Stimulated activated CD4-positive, alpha-beta T cell treated with anti-CD3 and anti-CD28 coated beads, Interleukin-12 subunit alpha, Interleukin-12 subunit beta, amount 100 ng/mL, for 4 hours (primary cell): ENCODE measurements at places on chromosomes 4 and X.
A peak's percentile ranks its signal among the peaks of the same experiment; 100 is the strongest.

DNA sequence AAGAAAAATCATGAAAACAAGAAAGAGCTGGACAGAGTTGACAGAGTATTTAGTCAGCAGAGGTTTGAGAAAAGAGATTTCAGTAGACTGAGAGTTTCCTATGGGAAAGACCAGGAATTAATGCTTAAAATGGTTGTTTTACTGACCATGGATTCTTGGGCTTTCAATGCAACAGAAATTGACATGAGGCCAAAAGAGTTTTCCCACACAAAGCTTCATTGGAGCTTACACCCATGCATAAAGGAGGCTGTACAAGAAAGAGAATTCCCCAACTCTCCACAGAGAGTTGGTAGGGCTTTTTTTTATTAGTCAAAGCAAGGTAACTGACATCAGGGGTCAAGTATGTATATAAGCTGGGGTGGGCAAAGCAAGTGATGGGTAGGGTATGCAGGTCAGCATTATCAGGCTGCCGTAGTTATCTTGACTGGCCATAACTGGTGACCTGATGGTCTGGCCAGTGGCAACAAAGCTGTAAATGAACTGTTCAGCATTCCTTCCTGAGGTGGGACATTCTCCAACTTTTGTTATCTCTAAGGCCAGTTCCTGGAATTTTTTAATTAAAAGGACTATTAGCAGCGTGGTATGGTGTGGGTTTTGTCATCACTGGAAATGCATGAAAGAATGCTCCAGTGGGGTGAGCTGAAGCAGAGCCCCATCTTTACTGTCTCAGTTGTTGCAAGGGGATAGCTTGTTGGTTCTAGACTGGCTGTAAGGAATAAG, 117.0 kb downstream of the ADAM29 start:
- no peak for DNase-seq

GRCh38 chr4:170248029-170248428, 158.3 kb upstream of the AADAT start:
- DNase-seq, result no peak

GRCh38 chr4:185700048-185700447, 111.9 kb downstream of the SORBS2 start:
- no peak for DNase-seq

DNA sequence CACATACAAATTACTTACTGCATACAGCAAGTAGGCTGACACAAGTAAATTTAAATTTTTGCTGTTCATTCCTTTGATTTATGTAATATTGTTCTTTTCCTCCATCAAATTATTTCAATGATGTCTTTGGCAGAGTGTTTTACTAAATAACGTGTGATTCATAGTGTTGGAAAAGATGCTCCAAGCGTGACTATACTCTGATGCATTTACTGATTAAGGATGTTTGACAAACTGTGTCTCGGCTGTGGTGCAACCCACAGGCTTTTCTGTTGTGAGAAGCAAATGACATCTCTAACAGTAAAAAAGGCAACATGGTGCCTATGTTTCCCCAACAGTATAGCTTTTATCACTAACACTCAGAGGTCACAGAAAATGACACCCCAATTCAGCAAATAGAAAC, 540.9 kb downstream of the PPP4R3C start:
- no peak for DNase-seq

DNA sequence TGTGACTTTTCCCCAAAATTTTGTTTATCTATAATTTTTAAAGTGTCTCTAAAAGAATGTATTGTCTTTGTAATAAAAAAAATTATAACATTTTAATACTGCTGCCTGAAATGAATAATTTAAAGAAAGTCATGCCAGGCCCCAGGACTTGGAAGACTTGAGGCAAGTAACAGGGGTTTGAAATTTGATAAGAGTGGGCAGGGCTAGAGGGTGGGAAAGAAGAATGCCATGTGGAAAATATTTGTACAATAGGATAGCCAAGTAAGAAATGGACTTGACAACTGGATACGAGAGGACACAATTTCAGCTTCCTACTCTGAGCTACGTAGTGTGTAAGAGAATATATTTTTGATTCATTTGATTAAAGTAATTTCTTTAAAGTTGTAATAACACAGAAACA, 36.9 kb upstream of the ANKRD50 start:
- DNase-seq, result no peak

GRCh38 chr4:100651499-100652175, 133.8 kb upstream of the EMCN start:
- DNase-seq, result no peak

DNA sequence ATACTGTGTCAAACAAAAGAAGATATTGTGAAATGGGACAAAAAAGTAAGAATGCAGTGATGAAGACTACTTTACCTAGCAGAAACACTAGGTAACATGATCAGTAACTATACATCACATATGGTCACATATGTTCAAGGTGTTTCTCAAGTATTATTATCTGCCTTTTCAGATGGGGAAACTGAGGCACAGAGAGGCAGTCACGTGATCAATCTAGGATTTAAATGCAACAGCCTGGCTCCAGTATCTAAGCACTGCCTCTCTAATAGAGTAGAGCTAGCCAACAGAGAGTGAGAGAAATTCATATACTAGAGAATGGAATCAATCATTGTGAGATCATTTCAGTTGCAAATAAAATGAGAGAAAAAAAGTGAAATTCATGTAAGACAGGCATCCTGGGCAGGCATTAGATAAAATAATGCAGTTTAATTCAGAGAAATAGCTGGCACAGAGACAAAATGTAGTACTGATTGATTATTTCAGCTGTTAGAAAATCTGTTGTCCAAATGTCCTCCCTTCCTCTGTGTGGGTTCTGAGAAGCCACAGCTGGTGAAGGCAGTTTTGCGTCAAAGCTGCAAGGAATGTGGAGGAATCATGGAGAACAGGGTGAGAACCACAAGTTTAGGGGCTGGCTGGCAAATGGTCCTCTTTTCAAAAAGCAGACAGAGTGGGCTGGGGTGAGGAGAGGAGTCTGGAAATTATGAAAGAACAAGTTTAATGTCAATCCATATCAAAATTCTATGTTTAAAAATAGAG, 26.0 kb downstream of the SMIM43 start:
- no peak for DNase-seq

GRCh38 chr4:56261027-56261426, 126.3 kb downstream of the AASDH start:
- DNase-seq, result peak; percentile 38

DNA sequence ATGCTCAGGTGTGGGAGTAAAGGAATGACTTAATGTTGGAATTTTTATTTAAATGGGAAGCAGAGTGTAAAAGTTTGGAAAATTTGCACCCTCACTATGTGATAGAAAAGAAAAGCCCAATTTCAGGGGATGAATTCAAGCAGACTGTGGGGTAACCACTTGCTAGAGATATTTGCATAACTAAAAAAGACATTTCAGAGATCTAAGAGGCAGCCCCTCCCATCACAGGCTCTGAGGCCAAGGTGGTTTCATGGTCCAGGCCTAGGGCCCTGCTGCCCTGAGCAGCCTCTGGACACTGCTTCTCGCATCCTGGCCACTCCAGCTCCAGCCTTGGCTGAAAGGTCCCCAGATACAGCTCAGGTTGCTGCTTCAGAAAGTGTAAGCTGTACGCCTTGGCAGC, 5.9 kb upstream of the XPNPEP2 start:
- DNase-seq, result no peak

GRCh38 chr4:41120297-41121217, 93.8 kb downstream of the APBB2 start:
- DNase-seq, result no peak

- DNase-seq, result no peak
These were observed 7.1 kb downstream of the SLC25A31 start for GRCh38 chr4:127737295-127737694.

- no peak for DNase-seq
These were observed 21.0 kb upstream of the PCYT1B start for GRCh38 chrX:24668111-24668510.

- DNase-seq, result no peak
These were observed 139.8 kb downstream of the CLCN4 start for GRCh38 chrX:10296576-10296975.

DNA sequence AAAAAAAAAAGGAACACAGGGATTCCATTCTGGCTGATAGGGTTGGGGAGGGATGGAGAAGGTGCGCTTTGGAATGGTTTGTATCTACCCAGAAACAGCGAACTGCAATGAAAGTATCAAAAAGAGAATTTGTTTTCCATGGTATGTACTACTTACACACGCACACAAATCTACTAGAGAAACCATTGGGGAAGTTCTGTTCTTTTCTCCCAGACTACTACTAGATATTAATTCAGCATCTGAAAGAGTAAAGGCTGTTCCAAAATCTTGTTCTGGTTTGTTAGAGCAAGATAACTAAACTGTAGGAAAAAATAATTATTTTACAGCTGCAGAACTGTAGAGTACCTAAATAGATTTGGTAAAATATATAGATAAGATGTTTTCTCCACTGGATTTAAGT, 118.4 kb downstream of the CBR4 start:
- no peak for DNase-seq

- no peak for DNase-seq
These were observed 9.7 kb upstream of the RAB28 start for GRCh38 chr4:13493793-13494192.

DNA sequence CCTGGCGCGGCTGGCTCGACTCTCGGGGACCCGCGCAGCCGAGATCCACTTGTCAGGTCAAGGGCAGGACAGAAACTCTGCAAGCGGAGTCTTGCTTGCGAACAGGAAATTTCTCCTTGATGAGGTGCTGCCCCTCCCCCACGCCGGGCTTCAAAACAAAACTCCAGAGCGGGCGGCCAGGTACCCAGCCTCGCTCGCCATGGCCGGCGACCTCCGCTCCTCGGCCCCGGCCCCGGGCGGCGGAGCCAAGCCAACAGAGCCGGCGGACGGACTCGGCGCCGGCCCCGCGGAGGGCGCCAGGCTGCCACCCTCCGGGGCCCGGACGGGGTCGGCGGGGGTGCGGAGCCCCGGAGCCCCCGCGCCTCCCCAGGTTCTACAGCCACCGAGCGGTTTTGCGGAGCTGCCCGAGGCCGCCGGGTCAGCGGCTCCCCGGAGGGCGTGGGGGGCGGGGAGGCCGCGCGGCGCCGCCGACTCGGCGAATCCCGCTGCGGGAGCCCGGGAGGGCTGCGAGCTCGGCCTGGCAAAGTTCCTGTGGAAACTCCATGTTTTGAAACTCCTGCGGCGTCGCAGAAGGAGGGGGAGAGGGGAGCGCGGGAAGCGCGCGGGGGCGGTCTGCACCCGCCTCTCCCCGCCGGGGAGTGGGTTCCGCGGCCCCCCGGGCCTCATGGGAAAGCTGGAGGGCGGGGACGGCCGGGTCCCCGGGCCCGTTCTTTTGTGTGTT, 11.7 kb upstream of the BCOR start:
- no peak for DNase-seq

DNA sequence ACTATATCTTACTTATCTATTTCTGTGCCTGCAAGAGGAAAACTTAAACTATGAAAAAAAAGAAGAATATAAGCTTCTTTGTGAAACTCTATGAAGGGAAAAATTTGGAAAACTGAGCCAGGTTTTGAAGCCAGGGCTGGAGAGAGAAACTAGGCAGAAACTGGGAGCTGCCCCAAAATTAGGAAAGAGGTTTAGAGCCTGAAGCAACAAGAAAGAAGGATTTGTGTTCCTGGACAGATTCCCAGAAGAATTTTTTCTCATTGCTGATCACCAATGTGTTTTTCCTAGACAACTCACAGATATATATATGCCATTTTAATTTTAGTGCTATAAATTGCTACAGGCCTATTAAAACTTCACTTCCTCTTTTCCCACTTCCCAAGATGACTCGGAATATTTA, 245.0 kb upstream of the GEMIN8 start:
- no peak for DNase-seq

DNA sequence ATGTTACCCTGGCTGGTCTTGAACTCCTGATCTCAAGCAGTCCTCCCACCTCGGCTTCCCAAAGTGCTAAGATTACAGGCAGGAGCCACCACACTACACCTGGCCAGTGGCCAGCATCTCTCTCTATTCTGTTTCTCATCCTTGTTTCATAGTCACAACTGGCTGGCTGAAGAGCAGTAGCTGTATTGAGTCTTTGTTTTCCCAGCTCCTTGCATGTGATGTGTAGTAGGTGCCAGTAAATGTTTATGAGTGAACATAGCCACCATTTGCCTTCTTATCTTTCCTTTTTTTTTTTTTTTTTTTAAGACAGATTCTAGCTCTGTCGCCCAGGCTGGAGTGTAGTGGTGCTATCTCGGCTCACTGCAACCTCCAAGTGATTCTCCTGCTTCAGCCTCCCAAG, 23.6 kb downstream of the NUDT9 start:
- DNase-seq, result no peak

DNA sequence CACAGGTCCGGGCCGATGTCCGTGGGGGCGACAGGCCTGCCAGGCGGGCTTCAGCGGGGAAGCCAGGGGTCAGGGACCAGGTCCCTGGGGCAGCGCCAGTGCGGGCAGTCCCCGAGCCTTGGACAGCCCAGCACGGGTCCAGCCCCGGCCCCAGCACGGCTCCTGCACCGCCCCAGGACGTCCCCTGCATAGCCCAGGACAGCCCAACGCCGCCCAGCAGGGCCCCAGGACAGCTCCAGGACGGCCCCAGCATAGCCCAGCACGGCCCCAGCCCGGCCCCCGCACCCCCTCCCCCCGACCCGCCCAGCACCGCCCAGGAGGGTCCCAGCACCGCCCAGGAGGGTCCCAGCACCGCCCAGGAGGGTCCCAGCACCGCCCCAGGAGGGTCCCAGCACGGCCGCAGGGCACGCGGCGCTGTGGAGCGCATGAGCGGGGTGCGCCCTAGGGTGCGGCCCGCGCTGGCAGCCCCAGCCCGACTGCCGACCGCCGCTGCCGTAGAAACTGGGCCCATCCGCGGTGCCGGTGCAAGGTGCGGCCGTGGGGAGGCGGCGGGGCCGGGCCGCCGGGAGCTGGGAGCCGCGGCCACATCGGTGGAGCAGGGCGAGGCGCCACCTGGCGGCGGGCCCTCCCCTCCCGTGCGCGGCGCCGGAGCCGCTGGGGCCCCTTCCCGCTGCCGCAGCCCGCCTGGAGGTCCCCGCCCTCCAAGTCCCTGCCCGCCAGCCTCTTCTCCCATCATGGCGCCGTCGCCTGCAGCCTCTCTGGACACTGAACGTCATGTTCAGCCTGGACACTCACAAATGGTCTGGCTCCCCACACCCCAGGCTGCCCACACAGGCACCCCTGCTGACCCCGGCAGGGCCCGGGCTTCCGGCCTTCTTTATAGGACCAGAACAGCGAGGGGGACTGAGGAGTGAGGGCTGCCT, 106.8 kb upstream of the NKX1-1 start:
- DNase-seq, result peak; percentile 63

- no peak for DNase-seq
These were observed 76.2 kb downstream of the DOCK11 start for GRCh38 chrX:118571836-118572235.

DNA sequence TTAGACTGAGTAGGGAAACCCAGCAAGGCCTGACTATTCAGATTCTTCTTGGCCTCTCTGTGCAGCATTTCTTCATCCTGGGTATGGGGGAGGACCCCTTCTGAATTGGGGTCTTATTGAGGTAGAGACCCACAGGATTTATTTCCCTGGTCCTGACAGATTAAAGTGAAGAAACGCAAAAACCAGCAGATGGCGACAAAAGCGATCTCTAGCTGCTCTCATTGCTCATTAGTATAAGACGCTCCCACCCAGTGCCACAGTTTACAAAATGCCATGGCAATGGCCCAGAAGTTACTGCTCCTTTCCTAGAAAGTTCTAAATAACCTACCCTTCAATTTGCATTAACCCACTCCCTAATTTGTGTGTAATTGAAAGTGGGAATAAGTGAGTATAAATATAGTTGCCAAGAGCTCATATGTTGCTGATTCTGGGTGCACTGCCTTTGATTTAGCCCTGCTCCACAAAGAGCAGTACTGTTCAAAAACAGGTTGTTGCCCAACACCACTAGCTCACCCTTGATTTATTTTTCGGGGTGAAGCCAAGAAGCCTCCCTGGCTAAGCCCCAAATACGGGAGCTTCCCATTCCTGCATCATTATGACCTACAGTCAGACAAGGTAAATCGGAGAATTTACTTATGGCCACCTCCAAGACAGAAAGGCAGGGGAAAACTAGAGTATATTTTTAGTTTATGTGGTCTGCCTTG, 3.7 kb upstream of the BEX4 start:
- DNase-seq, result peak; percentile 24
